Stimulated activated CD8-positive, alpha-beta memory T cell treated with anti-CD3 and anti-CD28 coated beads, Interleukin-4, amount 100 ng/mL, for 4 hours (primary cell): ENCODE measurements at places on chromosomes 1 and 21.

- DNase-seq = no peak
These were observed 36.1 kb upstream of the FAM131C start for GRCh38 chr1:16109571-16109970.

DNA sequence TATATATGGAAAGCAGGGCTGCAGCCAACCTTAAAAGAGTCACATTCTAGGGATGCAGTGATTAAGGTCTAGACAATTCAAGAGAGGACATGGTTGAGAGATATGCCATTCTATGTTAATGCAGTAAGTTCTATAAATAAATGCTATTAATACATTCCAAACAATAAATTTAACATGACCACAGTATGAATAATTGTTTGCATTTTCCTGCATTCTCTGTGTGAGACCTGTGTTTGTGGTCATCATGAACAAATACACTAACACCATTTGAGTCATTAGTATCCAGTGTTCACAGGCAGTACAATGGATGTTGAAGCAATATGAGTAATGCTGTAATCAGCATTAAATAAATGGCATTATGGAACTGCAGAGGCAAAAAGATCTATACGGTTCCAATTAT lies 5.5 kb upstream of the ZRANB2 start:
- no peak for DNase-seq

DNA sequence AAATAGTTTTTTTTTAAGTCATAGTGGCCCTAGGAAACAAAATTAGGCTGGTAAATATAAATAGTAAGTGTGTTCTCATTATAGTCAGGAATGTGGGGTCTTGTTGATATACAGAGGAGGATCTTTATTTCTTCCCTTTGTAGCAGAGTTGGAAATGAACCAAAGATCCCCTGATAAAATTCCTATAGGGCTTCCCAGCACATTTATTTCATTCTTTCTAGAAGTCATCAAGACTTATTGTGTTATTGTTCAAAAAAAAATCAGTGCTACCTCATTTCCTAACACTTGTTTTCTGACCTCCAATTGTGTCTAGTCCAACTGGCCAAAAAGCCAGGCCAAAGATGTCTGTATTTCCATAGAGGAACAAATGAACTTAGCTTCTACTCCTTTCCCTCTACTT lies 7.6 kb upstream of the PLEKHO1 start:
- no peak for DNase-seq

- no peak for DNase-seq
These were observed 2.5 kb upstream of the PTGER3 start for GRCh38 chr1:71049951-71050598.

DNA sequence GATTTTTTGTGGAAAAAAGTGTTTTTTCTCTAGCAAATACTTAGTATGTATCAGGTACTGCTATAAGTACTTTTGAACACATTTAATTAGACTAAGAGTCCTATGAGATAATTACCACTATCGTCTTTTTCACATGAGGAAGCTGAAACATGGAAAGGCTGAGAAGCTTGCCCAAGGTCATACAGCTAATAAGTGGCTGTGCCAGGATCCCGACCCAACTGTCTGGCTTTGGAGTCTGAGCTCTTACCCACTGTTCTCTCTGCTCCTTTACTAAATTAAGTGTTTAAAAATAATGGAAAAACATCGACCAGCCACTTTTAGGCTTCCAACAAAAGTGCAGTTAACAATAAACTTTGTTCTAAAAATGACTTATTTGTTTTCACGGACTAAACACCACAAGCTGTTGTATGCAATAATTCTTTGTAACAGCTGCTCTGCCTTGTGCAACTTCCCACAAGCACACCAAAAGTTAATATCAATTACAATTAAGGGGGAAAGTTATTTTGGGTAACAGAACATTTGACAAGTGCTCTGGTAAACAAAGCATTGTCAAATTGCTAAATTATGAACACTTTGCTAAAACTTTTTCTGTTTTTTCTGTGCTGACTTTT lies 75.7 kb downstream of the CRB1 start:
- no peak for DNase-seq

GRCh38 chr1:151774256-151774922 lies 11.1 kb upstream of the MRPL9 start:
- DNase-seq = no peak

- DNase-seq = no peak
These were observed 112.3 kb upstream of the IRF2BP2 start for GRCh38 chr1:234722270-234722704.

DNA sequence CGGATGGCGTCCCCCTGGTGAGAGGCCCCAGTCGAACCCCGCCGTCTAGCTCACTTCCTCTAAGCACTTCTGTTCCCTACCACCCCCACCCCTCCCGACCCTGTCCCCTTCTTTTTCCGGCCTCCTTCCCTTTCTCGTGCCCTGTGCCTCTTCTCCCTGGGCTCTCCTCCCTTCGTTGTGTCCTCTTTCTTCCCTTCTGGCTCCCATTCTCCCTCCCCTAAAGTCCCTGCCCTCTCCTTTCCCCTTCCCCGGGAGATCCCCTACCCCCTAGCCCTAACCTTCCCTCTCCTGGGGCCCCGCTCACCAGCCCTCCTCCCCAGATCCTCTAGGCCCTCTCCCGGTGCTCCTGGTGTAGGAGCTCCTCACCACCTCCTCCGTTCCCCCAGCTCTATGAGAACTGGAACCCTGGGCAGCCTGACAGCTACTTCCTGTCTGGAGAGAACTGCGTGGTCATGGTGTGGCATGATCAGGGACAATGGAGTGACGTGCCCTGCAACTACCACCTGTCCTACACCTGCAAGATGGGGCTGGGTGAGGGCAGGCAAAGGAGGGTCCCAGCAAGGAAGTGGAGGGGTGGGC lies 15.9 kb downstream of the BCAN start:
- DNase-seq = no peak

GRCh38 chr1:174988986-174989385 lies 10.8 kb upstream of the CACYBP start:
- DNase-seq = no peak

GRCh38 chr1:168408539-168408865 lies 127.8 kb downstream of the TBX19 start:
- no peak for DNase-seq

DNA sequence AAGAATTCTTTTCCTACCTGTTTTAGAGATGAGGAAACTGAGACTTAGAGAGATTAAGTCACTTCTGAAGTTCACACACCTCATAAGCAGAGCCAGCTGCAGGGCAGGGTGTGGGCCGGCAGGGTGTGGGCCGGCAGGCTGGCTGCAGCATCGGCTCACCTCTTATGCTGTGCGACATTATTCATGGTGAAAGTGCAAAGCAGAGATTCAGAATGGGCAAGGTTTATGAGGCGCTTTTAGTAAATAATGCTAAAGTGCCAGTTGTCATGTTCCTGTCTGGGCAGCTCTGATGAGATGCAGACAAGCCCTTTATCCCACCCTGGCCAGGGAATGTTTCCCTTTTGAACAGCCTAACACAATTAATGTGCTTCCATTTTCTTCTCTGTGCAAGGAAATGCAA lies 14.6 kb downstream of the MAB21L3 start:
- no peak for DNase-seq

- no peak for DNase-seq
These were observed 172.8 kb upstream of the CXADR start for GRCh38 chr21:17340081-17340480.

- no peak for DNase-seq
These were observed 13.0 kb upstream of the PEAR1 start for GRCh38 chr1:156880473-156880872.

- DNase-seq = no peak
These were observed 15.4 kb downstream of the GGPS1 start for GRCh38 chr1:235343726-235344125.

GRCh38 chr1:192730198-192730597 lies 78.6 kb upstream of the RGS2 start:
- DNase-seq = no peak

DNA sequence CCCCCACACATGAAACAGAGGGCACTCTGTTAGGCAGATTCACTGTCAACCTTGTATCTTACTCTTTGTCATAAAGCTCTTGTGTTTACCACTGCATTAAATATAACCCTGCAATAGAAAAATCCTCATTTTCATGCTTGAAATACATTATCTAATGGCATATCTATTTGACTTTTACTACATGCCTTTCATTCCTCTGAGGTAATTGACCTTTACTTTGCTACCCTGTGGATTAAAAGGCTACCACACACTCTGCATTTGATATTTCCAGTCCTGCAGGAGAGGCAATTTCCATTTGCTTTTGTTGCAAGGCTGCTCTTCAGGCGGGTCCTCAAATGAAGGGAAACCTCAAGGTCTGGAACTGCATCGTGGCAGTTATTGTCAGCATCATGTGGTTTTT lies 238.0 kb downstream of the NTNG1 start:
- DNase-seq = no peak

DNA sequence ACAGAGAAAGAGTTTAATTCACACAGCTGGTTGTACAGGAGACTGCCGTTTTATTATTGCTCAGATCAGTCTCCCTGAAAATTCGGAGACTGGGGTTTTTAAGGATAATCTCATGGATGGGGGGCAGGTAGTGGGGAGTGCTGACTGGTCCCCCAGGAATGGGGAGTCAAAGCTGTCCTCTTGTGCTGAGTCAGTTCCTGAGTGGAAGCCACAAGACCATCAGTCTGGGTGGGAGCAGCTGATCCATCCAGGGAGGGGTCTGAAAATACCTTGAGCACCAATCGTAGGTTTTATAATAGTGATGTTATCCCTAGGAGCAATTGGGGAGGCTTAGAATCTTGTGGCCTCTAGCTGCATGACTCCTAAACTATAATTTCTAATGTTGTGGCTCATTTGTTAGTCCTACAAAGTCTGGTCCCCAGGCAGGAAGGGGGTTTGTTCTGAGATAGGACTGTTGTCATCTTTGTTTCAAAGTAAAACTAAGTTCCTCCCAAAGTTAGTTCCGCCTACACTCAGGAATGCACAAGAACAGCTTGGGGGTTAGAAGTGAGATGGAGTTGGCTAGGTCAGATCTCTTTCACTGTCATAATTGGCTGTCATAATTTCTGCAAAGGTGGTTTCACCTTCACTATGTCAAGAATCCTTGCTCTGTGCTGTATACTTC lies 50.3 kb downstream of the TRAF5 start:
- no peak for DNase-seq

DNA sequence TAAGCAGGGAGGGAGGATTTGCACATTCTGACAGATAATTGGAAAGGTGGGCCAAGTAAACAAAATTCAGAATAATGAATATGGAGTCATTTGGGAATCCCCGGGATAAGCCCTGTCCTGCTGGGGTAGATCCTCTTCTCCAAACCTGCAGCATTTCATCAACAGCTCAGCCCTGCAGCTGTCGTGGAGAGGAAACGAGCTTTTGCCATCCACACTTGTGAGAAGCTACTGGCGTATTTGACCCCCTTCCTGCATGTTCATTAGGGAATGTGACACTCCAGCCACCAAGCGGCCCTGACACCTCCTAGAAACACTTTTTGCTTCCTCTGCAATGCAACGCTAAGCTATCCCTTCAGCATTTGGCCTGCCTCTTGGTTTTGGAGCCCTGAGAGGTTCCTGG lies 8.0 kb upstream of the LEFTY2 start:
- DNase-seq = no peak

- DNase-seq = peak; percentile 69
These were observed 59.3 kb downstream of the MAN1C1 start for GRCh38 chr1:25675729-25676476.

DNA sequence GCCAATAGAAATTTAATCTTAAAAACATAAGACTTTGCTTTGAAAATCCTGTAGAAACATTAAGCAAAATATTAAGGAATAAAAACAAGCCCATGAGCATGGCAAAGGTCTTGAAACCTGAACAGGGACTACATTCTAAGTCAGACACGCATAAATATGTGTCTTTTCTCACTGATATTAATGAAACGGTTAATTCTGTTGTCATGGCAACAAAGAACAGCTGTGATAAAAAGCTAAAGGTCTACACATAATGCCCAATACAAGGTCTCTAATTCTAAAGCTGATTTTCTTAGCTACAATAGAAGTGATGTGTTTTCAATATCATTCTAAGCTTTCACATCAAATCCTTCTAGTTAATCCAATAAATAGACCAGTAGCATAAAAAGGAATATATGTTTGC lies 331.7 kb downstream of the PTBP2 start:
- DNase-seq = no peak

- DNase-seq = no peak
These were observed 1.0 kb upstream of the DIRAS3 start for GRCh38 chr1:68051475-68051874.

- no peak for DNase-seq
These were observed 171.5 kb upstream of the IRF2BP2 start for GRCh38 chr1:234781241-234782065.
